Aorta (tissue), 5 donors: ENCODE measurements at places on chromosomes 11 and 22. TPM values are rescaled to one million over a fixed set of nuclear protein-coding genes. Genes with fewer than 3 reads are reported as not detected.
A peak's percentile ranks its signal among the peaks of the same experiment; 100 is the strongest.

OR56A3 gene
- not detected for total RNA-seq

- peak; percentile 26 for DNase-seq
- H3K27me3 ChIP-seq, result no peaks in the 10 kb centered on the region
Observed at GRCh38 chr11:125286486-125286885, 121.9 kb downstream of the PKNOX2 start.

DNA sequence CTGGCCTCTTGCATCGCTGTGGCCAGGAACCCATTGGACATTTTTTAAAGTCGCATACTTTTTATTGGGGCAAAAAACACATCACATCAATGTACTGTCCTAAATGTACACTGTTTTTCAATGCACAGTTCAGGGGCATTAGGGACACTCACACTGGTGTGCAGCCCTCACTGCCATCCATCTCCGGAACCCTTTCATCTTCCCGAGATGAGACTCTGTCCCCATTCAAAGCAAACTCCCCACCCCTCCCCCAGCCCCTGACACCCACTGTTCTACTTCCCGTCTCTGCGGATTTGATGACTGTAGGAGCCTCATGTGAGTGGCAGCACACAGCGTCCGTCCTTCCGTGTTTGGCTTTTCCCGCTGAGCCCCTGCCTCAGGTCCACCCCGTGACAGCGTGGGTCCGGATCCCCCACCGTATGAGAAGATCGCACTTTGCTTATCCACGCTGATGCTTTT is 41.8 kb upstream of the TH start:
- no peak overlapping the region for H3K4me3 ChIP-seq

SPI1 gene
- 56.0 TPM for total RNA-seq

DNA sequence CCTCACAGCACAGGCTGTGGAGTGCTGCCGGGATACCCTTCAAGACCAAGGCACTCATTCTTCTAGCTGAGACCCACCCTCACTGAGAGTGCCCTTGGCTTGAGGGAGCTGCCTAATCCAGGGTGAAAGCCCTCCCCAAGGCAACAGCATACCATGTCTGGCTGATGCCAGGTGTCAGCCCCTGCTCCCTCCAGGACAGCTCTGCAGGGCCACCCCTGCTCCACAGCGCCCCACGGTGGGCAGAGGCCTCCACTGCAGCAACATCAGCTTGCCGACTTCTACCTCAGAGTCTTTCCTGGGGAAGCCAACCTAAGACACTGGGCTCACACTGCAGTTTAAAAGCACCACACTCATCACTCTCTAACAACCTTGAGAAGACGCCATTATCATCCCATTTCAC is 29.0 kb downstream of the TTLL1 start:
- no peak for DNase-seq
- peaks cover 3% of the 10 kb centered on the region for H3K36me3 ChIP-seq
- H3K4me1 ChIP-seq, result no peaks in the 10 kb centered on the region
- H3K27me3 ChIP-seq, result no peaks in the 10 kb centered on the region
- no peak overlapping the region for H3K27ac ChIP-seq
- H3K4me3 ChIP-seq, result no peak overlapping the region

CLDN5 gene
- total RNA-seq, result 69.2 TPM

DNA sequence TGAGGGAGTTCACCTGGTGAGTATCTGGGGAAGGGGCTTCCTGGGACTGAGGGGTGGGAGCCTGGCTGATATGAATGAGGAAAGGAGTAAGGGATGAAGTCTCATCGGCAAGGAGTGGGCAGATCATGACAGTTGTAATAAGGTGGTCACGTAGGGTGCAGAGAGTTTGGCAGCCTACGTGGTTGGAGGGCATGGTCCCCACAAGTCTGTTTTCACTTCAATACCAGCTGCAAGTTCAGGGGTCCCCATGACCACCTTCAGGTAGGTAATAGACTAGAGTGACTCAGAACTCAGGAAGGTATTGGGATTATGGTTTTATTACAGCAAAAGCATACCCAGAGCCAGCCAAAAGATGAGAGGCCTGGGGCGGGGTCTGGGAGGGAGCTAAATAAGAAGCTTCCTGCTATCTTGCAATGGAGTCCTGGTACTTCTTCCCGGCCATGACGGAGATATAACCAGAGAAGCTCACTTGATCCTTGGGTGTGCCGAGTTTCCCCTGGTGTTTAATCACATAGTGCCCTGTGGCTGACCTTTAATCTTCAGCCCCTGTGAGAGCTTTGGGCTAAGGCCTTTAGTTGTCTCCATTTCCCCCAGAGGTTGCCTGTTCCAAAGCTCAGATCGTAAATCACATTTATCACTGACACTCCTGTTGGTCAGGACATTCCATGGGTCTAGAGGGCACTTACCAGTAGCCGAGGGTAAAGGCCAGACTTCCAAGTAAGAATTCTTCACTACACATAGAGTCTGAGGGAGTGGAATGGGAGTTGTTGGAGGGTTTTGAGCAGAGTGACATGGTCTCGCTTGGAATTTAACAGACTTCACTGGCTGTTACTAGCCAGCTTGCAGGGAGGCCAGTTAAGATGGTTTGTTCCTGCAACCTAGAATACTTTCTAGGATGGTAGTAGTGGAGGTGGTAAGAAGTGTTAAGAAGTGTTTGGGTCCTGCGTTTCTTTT is 9.1 kb downstream of the SLC3A2 start:
- no peaks in the 10 kb centered on the region for H3K4me1 ChIP-seq
- H3K27ac ChIP-seq, result no peak overlapping the region
- H3K36me3 ChIP-seq, result no peaks in the 10 kb centered on the region
